Mammary microvascular endothelial cell (primary cell): ENCODE measurements at places on chromosomes 4 and X. TPM values are rescaled to one million over a fixed set of nuclear protein-coding genes. Genes with fewer than 3 reads are reported as not detected.

The DSPP gene
- not detected in 2 replicates for total RNA-seq

The C4orf46 gene
- 20.5 and 22.4 TPM in 2 replicates for total RNA-seq

The TLR2 gene
- 13.8 and 18.1 TPM in 2 replicates for total RNA-seq

The ETNPPL gene
- 0.25 and 0.53 TPM in 2 replicates for total RNA-seq

The GPR50 gene
- total RNA-seq = not detected in 2 replicates

The AFF2 gene
- total RNA-seq = 0.13 TPM in 1 of 2 replicates, not detected in the other

The DMRTC1 gene
- total RNA-seq = not detected in 2 replicates
